Sciatic nerve (tissue), 2 donors: ENCODE measurements at places on chromosomes 5 and 9. TPM values are rescaled to one million over a fixed set of nuclear protein-coding genes. Genes with fewer than 3 reads are reported as not detected.

The RIGI gene
- 14.3 TPM for total RNA-seq

The WHRN gene
- total RNA-seq, result 5.3 TPM

The MCTP1 gene
- total RNA-seq, result 63.1 TPM

The GABRG2 gene
- total RNA-seq, result not detected

The EIF4E1B gene
- not detected for total RNA-seq

The AIF1L gene
- total RNA-seq, result 92.1 TPM

The OR1Q1 gene
- not detected for total RNA-seq

The C9orf153 gene
- total RNA-seq, result 0.98 TPM

The ABO gene
- total RNA-seq, result 10.9 TPM

The CCDC192 gene
- total RNA-seq, result 1.2 TPM

The LVRN gene
- total RNA-seq, result 5.6 TPM

The MEIKIN gene
- not detected for total RNA-seq

The NDUFS6 gene
- 20.7 TPM for total RNA-seq

The ZNG1A gene
- 33.6 TPM for total RNA-seq

The IRX4 gene
- total RNA-seq, result not detected

The SPATA31A6 gene
- not detected for total RNA-seq

The PAEP gene
- total RNA-seq, result not detected

The DOCK8 gene
- 31.4 TPM for total RNA-seq

The SPATA31C1 gene
- not detected for total RNA-seq

The PDE6A gene
- total RNA-seq, result not detected

The IRF1 gene
- 52.2 TPM for total RNA-seq

The PCDHA9 gene
- total RNA-seq, result 0.45 TPM

The FOXD4L5 gene
- 0.27 TPM for total RNA-seq

The GAS1 gene
- total RNA-seq, result 47.5 TPM

The EPB41L4B gene
- 31.8 TPM for total RNA-seq

The OR1J2 gene
- total RNA-seq, result not detected

The CRHBP gene
- total RNA-seq, result 1.4 TPM

The GDA gene
- total RNA-seq, result 2.4 TPM

The SLC45A2 gene
- not detected for total RNA-seq

The ITK gene
- total RNA-seq, result 4.8 TPM

The ADAMTSL1 gene
- total RNA-seq, result 61.8 TPM

The MYOZ3 gene
- 17.9 TPM for total RNA-seq

The FOXD4 gene
- total RNA-seq, result 0.45 TPM

The CBY3 gene
- not detected for total RNA-seq

The AFAP1L1 gene
- 54.8 TPM for total RNA-seq

The PKD2L2 gene
- not detected for total RNA-seq

The RASGRF2 gene
- total RNA-seq, result 63.8 TPM

The SLCO4C1 gene
- 0.36 TPM for total RNA-seq

The PCA3 gene
- 0.18 TPM for total RNA-seq

The AMACR gene
- 7.6 TPM for total RNA-seq

The MRPS27 gene
- 39.5 TPM for total RNA-seq

The ZDHHC11B gene
- 1.9 TPM for total RNA-seq

The PCDHGB1 gene
- total RNA-seq, result 7.8 TPM

The SOHLH1 gene
- not detected for total RNA-seq

The GPR150 gene
- 0.49 TPM for total RNA-seq

The SH3RF2 gene
- total RNA-seq, result 3.0 TPM

The LRRC19 gene
- not detected for total RNA-seq

The GABRP gene
- total RNA-seq, result 0.45 TPM

The GARIN3 gene
- not detected for total RNA-seq

The TMEM215 gene
- 9.7 TPM for total RNA-seq

The SLC4A9 gene
- 0.18 TPM for total RNA-seq
